ENCODE measurements at places on chromosomes 1 and 21. TPM values are rescaled to one million over a fixed set of nuclear protein-coding genes. Genes with fewer than 3 reads are reported as not detected.

DNA sequence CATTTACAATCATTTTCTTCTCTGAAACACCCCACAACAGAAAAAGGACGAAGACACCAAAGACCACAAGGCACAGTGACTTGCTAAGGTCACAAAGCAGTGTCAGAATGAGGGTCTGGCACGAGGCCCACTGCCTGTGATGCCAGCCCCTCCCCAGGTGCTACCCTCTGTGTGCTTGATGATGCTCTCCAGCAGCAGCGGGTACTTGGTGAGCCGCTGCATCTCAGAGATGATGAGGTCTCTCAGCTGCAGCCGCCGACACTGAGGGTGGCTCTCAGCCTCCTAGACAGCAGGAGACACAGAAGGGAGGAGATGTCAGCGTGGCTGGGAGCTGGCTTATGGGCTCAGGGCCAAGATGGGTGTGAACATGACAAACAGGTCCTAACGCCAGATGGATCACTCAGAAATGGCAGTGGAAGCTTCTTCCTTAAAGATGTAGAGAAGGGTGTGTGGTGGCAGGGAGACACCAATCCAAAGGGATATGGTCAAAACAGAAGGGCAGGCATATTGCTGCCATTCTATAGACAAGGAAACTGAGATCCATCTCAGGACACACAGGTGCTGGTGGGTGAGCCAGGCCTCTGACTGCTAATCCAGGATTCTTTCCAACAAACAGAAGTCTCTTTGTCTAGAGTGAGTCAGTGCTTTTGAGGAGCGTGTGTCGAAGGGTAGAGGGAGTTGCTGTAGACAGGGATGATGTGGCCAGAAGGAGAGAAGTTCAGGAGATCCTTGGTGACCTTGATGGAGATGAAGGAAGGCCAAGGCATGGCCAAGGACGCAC lies 25.6 kb downstream of the LRRC71 start:
- no peaks in the 10 kb centered on the region for H3K4me1 ChIP-seq
- DNase-seq, result no peak
- H3K4me3 ChIP-seq, result no peak overlapping the region
- no peak overlapping the region for H3K27ac ChIP-seq
- H3K27me3 ChIP-seq, result no peaks in the 10 kb centered on the region

GRCh38 chr1:107669996-107670395 lies 295.0 kb downstream of the VAV3 start:
- H3K27me3 ChIP-seq, result no peaks in the 10 kb centered on the region
- H3K4me3 ChIP-seq, result no peak overlapping the region
- DNase-seq, result no peak
- no peaks in the 10 kb centered on the region for H3K4me1 ChIP-seq
- H3K27ac ChIP-seq, result no peak overlapping the region

- H3K36me3 ChIP-seq, result no peaks in the 10 kb centered on the region
- H3K4me1 ChIP-seq, result peaks cover 5% of the 10 kb centered on the region
- no peaks in the 10 kb centered on the region for H3K27me3 ChIP-seq
- H3K27ac ChIP-seq, result peak overlapping the region; percentile 56
- no peak for DNase-seq
Observed at GRCh38 chr1:112393631-112393974, 2.4 kb upstream of the CTTNBP2NL start.

The ESPN gene
- 117 TPM for total RNA-seq

The TSPAN1 gene
- 3.4 TPM for total RNA-seq

GRCh38 chr1:89786628-89787214 lies 34.1 kb upstream of the LRRC8D start:
- H3K27me3 ChIP-seq, result no peaks in the 10 kb centered on the region
- DNase-seq, result no peak
- H3K4me3 ChIP-seq, result no peak overlapping the region
- no peaks in the 10 kb centered on the region for H3K36me3 ChIP-seq
- H3K27ac ChIP-seq, result no peak overlapping the region
- no peaks in the 10 kb centered on the region for H3K4me1 ChIP-seq

DNA sequence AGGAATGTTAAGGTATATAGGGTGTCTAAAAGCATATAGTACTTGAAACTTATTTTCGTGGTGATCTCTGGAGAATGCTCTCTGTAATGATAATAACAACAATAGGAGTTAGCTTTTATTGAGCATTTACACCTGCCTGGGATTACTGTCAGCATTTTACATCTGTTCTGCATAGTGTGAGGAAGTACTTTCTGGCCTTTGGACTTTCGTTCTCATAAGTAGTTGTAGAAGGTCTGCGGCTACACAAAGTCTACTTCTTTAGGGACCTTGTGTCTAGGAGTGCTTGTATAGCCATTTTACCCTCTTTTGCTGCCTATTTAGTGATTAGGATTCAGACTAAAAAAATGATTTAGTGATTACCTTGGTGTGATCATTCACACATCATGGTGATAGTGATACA lies 103.6 kb upstream of the GPR52 start:
- DNase-seq, result no peak
- H3K4me1 ChIP-seq, result no peaks in the 10 kb centered on the region
- no peaks in the 10 kb centered on the region for H3K36me3 ChIP-seq
- H3K4me3 ChIP-seq, result no peak overlapping the region

The PRR9 gene
- total RNA-seq, result not detected

- DNase-seq, result no peak
- no peaks in the 10 kb centered on the region for H3K36me3 ChIP-seq
- no peaks in the 10 kb centered on the region for H3K27me3 ChIP-seq
Observed at GRCh38 chr21:45427331-45428271, 22.6 kb downstream of the COL18A1 start.

The CFHR1 gene
- 1,248 TPM for total RNA-seq

The AMIGO1 gene
- 2.9 TPM for total RNA-seq

GRCh38 chr1:92538413-92539061 lies 51.8 kb upstream of the GFI1 start:
- H3K4me1 ChIP-seq, result no peaks in the 10 kb centered on the region
- H3K27me3 ChIP-seq, result no peaks in the 10 kb centered on the region

The ACTL8 gene
- total RNA-seq, result not detected

- H3K27me3 ChIP-seq, result no peaks in the 10 kb centered on the region
- peak overlapping the region; percentile 95 for H3K27ac ChIP-seq
- no peak overlapping the region for H3K4me3 ChIP-seq
- H3K36me3 ChIP-seq, result no peaks in the 10 kb centered on the region
- no peak for DNase-seq
Observed at GRCh38 chr1:36151134-36151844, 2.0 kb upstream of the TRAPPC3 start.

The PYHIN1 gene
- total RNA-seq, result 2.2 TPM

DNA sequence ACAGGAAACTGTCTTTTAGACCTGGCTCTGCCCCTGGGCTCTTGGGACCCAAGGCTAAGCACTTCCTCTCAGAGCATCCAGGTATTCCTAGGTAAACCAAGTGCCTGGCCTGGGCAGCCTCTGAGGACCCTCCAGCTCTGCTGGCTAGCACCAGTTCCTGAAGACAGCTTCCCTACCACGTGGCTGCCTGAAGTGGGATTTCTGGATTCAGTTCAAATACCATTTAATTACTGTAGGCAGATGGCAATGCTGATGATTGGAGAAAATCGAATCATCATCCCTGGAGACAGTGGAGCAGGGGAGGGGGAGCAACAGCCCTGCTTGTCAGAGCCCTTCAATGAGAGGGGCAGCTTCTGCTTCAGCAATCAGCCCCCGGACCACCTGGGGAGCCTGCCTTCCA lies 11.9 kb downstream of the KIF21B start:
- no peak overlapping the region for H3K4me3 ChIP-seq
- no peaks in the 10 kb centered on the region for H3K4me1 ChIP-seq
- H3K36me3 ChIP-seq, result no peaks in the 10 kb centered on the region
- H3K27ac ChIP-seq, result no peak overlapping the region

The TNFRSF18 gene
- total RNA-seq, result not detected

DNA sequence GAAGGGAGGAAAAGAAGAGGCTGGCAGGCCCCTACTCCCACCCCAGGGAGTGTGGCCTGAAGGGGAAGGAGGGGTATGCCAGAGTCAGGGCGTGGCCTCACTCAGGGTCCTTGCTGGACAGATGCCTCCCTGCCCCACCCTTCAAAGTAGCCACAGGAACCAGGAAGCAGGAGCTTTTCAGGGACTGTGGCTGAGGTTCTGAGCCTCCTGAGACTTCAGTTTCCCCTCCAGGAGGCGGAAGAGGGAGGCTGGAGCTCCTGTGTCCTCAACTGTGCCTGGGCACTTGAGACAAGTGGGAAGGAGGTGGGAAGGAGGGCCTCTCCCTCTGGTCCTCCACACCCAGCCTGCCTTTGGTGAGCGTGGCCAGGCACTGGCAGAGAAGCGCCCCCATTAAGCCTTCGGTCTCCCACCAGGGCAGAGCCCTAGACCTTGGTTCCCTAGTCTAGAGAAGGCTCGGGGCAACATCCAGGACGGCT lies 5.3 kb downstream of the CELSR2 start:
- H3K27me3 ChIP-seq, result no peaks in the 10 kb centered on the region
- H3K36me3 ChIP-seq, result no peaks in the 10 kb centered on the region
- no peak overlapping the region for H3K4me3 ChIP-seq

The TRIM46 gene
- 0.15 TPM for total RNA-seq

DNA sequence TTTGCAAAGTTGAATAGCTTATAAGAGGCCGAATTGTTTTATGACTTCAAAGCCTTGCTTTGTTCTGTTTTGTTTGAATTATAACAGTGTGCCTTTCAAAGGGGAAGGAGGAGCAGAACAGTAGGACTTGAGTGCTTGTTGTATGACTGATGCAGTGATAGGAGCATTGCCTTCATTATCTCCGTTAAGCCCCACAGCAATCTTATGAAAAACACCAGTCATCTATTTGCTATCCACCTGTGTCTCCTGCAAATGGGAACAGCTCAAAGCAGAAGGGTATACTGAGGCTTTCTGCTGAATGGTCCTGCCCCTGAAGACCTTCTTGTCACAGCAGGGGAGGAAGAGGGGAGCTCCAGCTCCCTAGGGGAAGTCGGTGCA lies 127.5 kb downstream of the RNF220 start:
- no peaks in the 10 kb centered on the region for H3K36me3 ChIP-seq
- DNase-seq, result no peak
- no peak overlapping the region for H3K4me3 ChIP-seq
- H3K27ac ChIP-seq, result no peak overlapping the region
- H3K27me3 ChIP-seq, result no peaks in the 10 kb centered on the region

- H3K36me3 ChIP-seq, result no peaks in the 10 kb centered on the region
- no peak overlapping the region for H3K27ac ChIP-seq
- H3K27me3 ChIP-seq, result no peaks in the 10 kb centered on the region
- no peak overlapping the region for H3K4me3 ChIP-seq
Observed at GRCh38 chr21:43721939-43722338, 3.0 kb downstream of the PDXK start.

The FYB2 gene
- total RNA-seq, result 11.2 TPM

- no peaks in the 10 kb centered on the region for H3K4me1 ChIP-seq
- no peaks in the 10 kb centered on the region for H3K36me3 ChIP-seq
- no peak overlapping the region for H3K4me3 ChIP-seq
- peaks cover 14% of the 10 kb centered on the region for H3K27me3 ChIP-seq
- DNase-seq, result no peak
- no peak overlapping the region for H3K27ac ChIP-seq
Observed at GRCh38 chr1:239993366-239993765, 98.3 kb upstream of the FMN2 start.

- peak overlapping the region; percentile 24 for H3K27ac ChIP-seq
- H3K27me3 ChIP-seq, result no peaks in the 10 kb centered on the region
- no peak for DNase-seq
- H3K36me3 ChIP-seq, result no peaks in the 10 kb centered on the region
- no peak overlapping the region for H3K4me3 ChIP-seq
- H3K4me1 ChIP-seq, result no peaks in the 10 kb centered on the region
Observed at GRCh38 chr1:28173980-28174297, 2.6 kb downstream of the PTAFR start.

DNA sequence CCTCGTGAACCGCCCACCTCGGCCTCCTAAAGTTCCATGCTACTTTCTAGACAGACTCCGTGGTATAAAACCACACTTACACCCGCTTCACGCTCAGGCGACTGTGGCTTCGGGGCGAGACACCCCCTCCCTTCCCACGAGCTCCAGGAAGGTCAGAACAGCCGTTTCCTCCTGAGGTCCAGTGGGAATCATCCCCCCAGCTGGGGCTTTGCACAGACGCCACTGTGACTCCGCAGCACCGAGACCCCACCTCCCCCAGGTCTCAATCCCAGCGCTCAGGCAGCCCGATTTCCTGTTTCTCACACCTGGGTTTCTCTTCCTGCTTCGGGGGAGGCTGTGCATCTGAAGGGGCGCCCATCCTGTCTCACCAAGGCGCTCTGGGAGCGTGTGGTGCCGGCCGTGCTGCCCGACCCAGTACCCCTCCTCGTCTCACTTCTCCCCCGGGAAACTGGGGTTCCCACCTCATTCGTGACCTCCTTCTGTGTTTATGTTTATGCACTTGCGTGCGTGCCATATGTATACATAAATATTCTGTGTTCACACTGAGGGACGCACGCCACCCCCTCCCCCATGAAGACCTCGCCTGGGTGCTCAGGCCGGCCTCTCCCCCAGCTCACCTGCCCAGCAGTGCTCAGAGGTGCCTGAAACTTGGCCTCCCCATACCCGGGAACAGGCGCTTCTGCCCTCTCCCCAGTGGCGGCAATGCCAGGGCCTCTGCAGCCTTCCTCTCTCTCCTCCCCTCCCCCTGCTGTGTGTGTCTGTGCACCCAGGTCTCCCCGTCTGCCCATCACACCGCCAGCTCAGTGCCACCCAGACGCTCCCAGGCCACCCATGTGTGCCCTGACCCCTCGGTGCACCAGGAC lies 14.6 kb downstream of the SLC35E2B start:
- peaks cover 15% of the 10 kb centered on the region for H3K4me1 ChIP-seq
- H3K36me3 ChIP-seq, result no peaks in the 10 kb centered on the region
- H3K27me3 ChIP-seq, result no peaks in the 10 kb centered on the region

DNA sequence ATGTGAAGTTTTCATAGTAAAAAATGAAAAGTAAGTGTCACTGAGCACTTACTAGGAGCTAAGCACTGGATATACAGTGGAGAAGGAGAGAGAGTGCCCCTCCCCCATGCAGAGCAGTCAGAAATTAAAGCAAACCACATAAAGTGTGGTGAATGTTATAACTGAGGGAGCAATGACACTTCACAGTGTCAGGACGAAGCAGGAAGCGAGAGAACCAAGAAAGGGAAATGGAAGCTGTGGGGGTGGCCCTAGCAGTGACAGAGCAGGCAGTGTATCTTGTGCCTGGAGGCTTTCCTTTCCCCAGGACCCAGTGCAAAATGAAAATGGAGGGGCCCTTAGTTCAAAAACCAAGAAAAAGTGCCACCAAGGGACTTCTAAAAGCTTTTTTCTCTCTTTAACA lies 21.5 kb upstream of the RCAN3 start:
- no peaks in the 10 kb centered on the region for H3K36me3 ChIP-seq
- no peak overlapping the region for H3K27ac ChIP-seq
- H3K4me1 ChIP-seq, result no peaks in the 10 kb centered on the region
- no peaks in the 10 kb centered on the region for H3K27me3 ChIP-seq

The IGSF9 gene
- 14.1 TPM for total RNA-seq

DNA sequence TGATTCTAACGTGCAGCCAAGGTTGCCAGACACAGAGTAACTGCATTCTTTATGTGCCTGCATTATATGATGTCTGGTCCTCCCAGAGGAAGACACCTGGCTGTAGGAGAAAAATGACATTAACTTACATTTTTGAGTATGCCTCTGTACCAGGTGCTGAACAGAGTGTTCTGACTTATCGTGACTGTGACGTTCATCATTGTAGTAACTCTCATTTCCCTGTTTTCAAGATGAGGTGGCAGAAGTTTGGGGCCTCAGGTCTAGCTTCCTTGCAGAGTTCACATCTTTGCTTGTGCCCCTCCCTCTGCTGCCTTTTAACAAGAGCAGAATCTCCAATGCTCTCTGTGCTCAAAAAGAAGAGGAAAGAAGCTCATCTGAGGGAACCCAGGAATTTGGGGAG lies 488.0 kb downstream of the AJAP1 start:
- H3K4me3 ChIP-seq, result no peak overlapping the region
- no peaks in the 10 kb centered on the region for H3K36me3 ChIP-seq
- no peaks in the 10 kb centered on the region for H3K27me3 ChIP-seq
- no peak overlapping the region for H3K27ac ChIP-seq
